ENCODE measurements at places on chromosomes 3 and 15. TPM values are rescaled to one million over a fixed set of nuclear protein-coding genes. Genes with fewer than 3 reads are reported as not detected.

DNA sequence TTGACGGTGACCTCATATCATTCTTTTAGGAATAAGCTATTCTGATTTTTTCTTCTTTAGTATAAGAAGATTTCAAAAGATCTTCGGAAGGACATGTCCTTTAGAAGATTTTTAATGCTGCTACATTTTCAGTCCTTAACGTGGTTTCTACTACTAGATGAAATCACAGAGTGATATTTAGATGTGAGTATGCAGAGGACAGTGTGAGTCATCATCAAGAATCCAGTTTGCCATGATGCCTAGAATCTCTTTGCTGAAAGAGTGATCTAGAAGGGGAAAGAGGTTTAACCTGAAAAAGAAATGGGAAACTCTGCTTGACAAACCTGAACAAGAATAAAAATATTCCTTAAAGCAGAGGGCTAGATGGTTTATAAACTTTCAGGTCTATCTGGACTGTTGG lies 43.2 kb downstream of the SLC7A14 start:
- no peaks in the 10 kb centered on the region for H3K4me1 ChIP-seq
- no peak overlapping the region for H3K4me3 ChIP-seq
- no peaks in the 10 kb centered on the region for H3K36me3 ChIP-seq
- no peak for DNase-seq

DNA sequence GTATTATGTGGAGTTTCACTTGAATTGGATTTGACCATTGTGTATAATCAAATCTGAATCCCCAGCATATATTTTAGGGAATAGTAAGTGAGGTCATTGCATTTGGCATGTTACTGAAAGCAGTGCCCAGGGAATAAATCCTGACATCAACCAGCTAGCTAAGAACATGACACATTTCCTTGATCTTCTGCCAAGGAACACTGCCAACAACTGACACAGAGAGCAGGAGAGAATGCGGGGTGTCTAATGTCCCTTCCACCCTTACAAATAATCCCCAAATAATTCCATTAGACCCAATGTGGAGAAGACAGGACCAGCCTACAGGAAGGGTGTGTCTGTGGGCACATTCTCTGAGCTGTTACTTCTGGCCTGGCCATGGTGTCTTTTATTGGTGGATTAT lies 30.6 kb upstream of the UBE3A start:
- no peaks in the 10 kb centered on the region for H3K36me3 ChIP-seq
- DNase-seq, result peak; percentile 17
- H3K4me1 ChIP-seq, result peaks cover 8% of the 10 kb centered on the region
- no peak overlapping the region for H3K4me3 ChIP-seq
- H3K27me3 ChIP-seq, result no peaks in the 10 kb centered on the region

HCN4 gene
- total RNA-seq, result not detected

AGBL1 gene
- 13.3 TPM for total RNA-seq

DNA sequence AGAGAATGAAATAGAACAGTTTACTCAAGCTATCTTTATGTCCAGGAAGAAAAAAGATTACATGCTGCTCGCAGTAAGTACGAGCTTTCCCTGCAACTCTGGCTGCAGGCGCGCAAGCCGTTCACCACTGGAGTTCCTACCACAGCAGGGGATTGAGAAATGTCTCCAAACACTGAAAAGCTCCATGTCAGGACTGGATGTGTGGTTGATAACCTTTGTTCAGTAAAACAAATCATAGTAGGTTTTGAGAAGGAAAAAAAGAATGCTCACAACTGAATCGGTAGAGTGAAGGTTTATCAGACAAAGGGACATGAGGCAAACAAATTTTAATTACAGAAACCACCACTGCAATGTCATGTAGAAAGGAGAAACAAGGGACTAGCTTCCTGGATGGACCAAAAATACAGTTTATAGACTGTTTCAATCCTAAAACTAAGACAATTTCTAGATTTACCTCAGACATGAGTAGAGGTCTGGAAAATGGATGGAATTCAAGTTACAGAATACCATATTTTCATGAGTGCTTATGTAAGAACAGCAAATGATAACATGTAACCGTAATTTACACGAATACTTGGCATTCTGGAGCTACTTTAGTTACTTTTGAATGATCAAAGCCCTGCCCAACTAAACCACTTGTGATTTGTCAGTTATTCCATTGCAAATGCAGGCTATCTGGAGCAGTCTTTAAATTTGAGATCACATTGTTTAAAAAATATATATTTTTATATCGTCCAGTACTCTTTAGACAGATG lies 471.1 kb downstream of the SHQ1 start:
- H3K27ac ChIP-seq, result no peak overlapping the region
- no peaks in the 10 kb centered on the region for H3K27me3 ChIP-seq
- peaks cover 17% of the 10 kb centered on the region for H3K36me3 ChIP-seq
- H3K4me3 ChIP-seq, result no peak overlapping the region

GRCh38 chr15:95869920-95870319 lies 460.6 kb upstream of the NR2F2 start:
- no peaks in the 10 kb centered on the region for H3K4me1 ChIP-seq
- no peak overlapping the region for H3K27ac ChIP-seq
- H3K27me3 ChIP-seq, result no peaks in the 10 kb centered on the region

DNA sequence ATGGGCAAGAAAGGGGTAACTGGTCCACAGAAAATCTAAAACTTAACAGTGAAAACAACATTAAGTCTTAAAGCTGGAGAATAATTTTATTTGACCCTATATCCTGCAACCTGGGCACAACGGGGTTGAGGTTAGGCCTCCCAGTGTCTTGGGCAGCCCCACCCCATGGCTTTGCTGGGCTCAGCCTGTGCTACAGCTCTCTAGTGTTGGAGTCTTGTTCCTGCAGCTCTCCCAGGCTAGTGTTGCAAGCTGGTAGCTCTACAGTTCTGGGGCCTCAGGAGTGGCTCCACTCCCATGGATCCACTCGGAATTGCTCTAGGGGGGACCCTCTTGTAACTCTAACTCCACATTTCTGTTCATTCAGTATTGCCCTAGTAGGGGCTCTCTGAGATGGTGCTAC lies 24.9 kb upstream of the GNB4 start:
- no peak for DNase-seq
- no peaks in the 10 kb centered on the region for H3K27me3 ChIP-seq
- H3K36me3 ChIP-seq, result no peaks in the 10 kb centered on the region
- no peak overlapping the region for H3K4me3 ChIP-seq
- peaks cover 4% of the 10 kb centered on the region for H3K4me1 ChIP-seq

ENTPD3 gene
- 1.1 TPM for total RNA-seq

- no peak overlapping the region for H3K27ac ChIP-seq
- no peak for DNase-seq
- no peak overlapping the region for H3K4me3 ChIP-seq
- no peaks in the 10 kb centered on the region for H3K36me3 ChIP-seq
These were observed 542.6 kb downstream of the ZBBX start for GRCh38 chr3:166837535-166837934.

GRCh38 chr3:42110631-42111030 lies 19.5 kb downstream of the TRAK1 start:
- peak overlapping the region; percentile 29 for H3K27ac ChIP-seq
- no peaks in the 10 kb centered on the region for H3K27me3 ChIP-seq
- DNase-seq, result no peak
- H3K4me1 ChIP-seq, result peaks cover 18% of the 10 kb centered on the region

DNA sequence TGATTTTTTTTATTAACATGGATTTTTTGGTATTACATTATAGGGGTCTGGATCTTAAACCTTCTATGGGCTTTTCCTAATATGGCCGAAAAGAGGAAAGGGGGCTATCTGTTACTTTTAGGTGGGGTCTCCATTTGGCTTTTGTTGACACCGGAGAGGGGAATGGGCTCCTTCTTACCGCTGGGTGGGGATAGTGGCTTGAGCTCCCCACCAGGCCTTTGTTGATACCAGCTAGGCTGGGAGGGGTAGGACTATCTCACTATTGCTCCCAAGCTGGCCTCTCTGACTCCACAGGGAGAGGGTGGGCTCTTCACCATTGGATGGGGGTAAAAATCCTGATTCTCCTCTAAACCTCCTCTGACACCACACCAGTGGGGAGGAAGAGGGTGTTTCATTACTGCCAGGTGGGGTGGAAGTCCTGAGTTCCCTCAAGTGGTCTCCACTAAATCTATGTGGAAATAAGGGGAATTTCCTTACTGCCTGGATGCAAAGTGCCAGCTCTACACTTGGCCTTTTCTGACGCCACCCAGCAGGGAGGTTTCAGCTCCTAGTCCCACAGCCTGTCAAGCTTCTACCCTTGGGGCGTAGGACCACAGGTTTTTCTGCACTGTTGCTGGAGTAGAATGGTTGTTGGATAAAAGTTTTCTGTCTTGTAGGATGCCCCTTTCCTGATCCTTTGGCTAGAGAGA lies 572.3 kb downstream of the MAGI1 start:
- H3K36me3 ChIP-seq, result no peaks in the 10 kb centered on the region
- no peaks in the 10 kb centered on the region for H3K4me1 ChIP-seq
- no peak for DNase-seq
- H3K4me3 ChIP-seq, result no peak overlapping the region

TERC gene
- total RNA-seq, result 29.7 TPM

DNA sequence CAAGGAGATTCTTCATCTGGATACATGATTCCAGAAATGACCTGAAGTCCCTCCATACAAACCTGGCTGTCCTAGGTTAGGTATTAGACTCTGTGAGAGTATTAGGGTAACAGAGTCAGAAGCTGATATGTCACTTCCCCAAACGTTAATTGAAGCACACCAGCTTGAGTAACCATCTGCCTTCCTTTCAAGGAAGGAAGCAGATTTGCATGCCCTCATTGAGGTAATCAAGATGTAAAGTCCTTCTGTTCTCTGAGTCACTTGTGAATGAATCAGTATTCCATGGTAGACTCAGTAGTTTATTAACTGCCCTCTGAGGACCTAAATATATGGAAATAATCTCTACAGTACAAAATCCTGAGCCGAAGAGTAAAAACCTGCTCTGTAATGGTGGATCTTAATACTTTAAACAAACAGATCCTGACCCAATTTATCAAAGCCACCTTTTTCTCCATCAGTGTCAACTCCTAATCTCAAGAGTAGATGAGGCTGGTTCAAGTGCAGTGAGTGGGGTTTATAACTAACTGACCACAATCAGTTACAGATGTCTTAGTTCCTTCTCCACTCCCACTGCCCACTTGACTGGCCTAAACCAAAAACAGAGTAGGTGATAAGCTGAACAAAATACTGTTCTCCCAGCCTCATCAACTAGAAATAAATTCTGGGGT lies 246.2 kb upstream of the CHRM5 start:
- H3K36me3 ChIP-seq, result no peaks in the 10 kb centered on the region
- no peak overlapping the region for H3K4me3 ChIP-seq
- H3K27me3 ChIP-seq, result no peaks in the 10 kb centered on the region

- H3K27me3 ChIP-seq, result no peaks in the 10 kb centered on the region
- no peaks in the 10 kb centered on the region for H3K4me1 ChIP-seq
- peak overlapping the region; percentile 27 for H3K27ac ChIP-seq
- peak; percentile 3 for DNase-seq
These were observed 39.9 kb upstream of the MB21D2 start for GRCh38 chr3:192957441-192958021.

DNA sequence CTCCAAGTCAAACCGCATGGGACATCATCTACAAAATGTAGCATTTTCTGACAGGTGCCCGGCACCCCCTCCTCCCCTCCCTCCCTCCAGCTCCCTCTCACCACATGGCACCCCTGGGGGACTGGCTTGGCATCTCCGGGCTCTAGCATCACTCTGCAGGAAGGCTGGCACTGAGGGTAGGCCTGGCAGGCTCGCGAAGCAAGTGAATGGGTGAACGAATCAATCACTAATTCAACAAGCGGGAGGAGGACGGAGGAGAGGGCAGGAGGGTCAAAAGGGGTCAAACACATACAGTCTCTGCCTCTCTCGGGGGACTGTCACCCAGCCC lies 155.7 kb downstream of the NUP210 start:
- DNase-seq, result no peak
- no peak overlapping the region for H3K4me3 ChIP-seq
- H3K27me3 ChIP-seq, result no peaks in the 10 kb centered on the region
- peak overlapping the region; percentile 77 for H3K27ac ChIP-seq
- peaks cover 21% of the 10 kb centered on the region for H3K4me1 ChIP-seq

DNA sequence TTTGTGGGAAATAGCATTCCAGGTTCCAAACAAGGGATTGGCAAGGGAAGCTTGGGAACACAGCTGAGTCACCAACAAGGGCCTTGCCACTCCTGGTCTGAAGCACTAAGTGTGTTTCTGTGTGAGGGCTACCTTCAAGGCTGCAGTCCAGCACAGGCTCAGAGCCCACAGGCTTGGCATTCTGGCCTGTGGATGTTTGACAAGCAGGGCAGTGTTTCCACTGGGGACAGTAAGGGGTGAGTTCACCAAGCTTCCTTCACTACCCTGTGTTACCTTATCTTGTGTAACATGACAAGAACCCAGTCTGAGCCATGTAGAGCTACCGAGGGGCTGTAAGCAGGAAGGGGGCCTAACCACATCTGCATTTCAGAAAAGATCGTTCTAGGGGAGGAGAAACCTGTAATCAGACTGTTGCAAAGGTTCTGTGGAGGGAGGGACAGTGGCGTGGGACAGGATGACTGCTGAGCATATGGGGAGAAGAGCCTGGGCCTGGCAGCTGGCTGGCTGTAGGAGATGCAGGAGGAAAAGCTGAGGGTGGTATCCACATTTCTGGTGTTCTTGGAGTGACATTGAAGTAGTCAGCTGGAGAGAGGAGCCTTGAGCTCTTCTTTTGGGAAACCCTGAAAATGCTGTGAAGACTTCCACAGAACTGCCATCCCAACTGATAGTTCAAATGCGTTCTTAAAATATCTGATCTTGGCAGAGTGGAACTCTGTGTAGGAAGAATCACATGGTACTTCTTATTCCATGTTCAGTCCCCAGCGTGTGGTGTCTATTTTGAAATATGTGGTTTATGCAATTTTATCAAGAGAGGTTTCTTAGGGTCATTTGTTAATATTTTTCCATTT lies 61.3 kb downstream of the CTDSPL start:
- peak overlapping the region; percentile 69 for H3K27ac ChIP-seq
- no peaks in the 10 kb centered on the region for H3K36me3 ChIP-seq
- H3K4me1 ChIP-seq, result peaks cover 22% of the 10 kb centered on the region
- no peaks in the 10 kb centered on the region for H3K27me3 ChIP-seq
- DNase-seq, result peak; percentile 55
- no peak overlapping the region for H3K4me3 ChIP-seq

- H3K27me3 ChIP-seq, result peaks cover 7% of the 10 kb centered on the region
- H3K4me3 ChIP-seq, result no peak overlapping the region
- no peak for DNase-seq
These were observed 26.2 kb upstream of the COMMD4 start for GRCh38 chr15:75309711-75310110.

All from gastrocnemius medialis (tissue), 4 donors.